ENCODE measurements at places on chromosomes 16 and 17.

- no peak for DNase-seq
These were observed 381.7 kb downstream of the SLC39A11 start for GRCh38 chr17:72710834-72711233.

GRCh38 chr16:85891033-85891775, 7.8 kb upstream of the IRF8 start:
- peak; percentile 34 for DNase-seq

GRCh38 chr17:75922173-75922961, 17.7 kb upstream of the MRPL38 start:
- DNase-seq: no peak

DNA sequence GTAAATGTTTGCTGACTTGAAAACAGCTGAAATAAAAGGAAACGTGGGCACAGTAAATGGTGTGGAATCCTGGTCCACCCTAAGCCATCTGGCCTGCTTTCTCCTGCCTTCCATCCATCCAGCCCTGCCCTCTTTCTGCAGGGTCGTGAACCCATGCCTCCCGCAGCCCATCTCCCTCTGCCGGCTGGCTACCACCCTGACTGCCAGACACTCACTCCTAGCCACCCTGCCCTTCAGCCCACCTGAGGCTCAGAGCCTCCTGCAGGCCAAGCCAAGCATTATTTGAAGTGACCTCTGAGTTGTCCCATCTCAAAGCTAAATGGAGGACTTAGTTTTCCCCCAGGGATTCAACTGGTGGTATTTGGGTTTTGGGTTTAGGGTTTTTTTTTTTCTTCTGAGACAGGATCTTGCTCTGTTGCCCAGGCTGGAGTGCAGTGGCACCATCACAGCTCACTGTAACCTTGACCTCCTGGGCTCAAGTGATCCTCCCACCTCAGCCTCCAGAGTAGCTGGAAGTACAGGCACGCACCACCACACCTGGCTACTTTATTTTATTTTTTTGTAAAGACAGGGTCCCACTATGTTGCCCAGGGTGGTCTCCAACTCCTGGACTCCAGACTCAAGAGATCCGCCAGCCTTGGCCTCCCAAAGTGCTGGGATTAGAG, 8.4 kb downstream of the ZDHHC1 start:
- peak; percentile 51 for DNase-seq

GRCh38 chr16:2715519-2715918, 4.5 kb downstream of the PRSS27 start:
- DNase-seq: peak; percentile 68

DNA sequence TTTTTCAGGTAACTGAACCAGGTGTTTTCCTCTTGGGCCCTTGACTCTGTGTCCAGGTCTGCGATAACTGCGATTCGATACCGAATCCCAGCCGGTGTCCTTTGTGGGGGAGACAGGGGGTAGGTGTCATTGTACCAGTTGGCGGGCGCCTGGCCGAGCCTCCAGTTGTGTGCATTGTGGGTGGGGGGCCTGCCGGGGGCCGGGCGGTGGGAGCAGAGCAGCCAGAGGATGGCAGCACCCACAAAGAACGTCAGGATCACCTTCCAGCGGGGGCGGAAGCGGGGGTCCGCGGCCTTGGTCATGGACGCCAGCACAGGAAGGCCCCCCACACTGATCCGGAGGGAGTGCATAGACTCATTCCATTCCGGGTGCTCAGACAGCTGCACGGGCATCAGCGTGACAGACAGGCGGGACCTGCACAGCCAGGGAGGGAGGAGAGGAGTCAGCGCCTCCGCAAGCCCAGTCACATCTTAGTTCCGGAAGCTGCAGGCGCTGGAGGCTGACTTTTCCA, 12.3 kb downstream of the CANT1 start:
- DNase-seq: no peak

DNA sequence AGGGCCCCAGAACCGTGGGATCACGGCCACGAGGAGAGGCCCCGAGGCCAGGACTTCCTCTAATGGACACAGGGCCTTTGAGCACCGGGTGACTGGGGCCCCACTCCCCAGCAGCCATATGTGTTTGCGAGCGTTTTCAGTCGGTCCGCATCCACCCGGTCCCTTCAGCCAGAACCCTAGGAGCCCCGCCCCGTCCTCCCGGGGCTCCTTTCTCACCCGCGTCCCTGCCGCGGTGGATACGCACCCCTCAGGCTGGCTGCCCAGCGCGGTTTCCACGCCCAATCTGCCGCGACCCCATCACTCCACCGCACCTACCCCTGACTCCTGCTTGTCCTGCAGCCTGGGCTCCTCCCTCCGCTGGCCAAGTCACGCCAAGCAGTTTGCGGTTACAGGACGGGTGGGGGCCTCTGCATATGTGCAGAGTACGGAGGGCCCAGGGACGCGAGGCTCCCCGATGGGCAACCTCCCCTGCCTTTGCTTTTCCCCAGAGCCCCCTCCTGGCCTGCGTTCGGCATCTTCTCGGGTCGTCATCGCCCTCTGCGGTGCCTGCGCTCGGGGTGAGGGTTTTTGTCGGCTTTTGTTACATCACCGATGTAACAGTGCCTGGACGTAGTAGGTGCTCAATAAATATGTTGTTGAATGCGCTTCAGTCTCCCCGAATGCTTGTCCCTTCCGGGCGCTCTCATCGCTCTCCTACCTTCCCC, 1.0 kb upstream of the TTYH2 start:
- peak; percentile 35 for DNase-seq

DNA sequence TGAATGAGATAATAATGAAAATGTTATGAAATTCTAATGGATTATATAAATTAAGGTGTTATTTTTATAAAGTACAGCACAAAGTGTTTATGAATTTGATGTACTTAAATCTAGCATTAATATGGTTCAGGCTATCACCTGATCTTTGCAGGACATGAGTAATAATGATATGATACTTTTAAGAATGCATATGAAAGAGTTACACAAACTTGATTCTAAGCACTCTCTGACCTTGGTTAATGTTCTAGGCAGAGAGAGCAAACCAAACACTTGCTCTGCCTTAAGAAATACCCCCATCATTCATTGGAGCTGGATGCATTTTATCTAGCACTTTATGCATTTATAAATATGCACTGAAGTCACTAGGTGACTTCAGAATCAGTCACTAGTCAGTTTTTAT, 942.2 kb upstream of the CDH8 start:
- no peak for DNase-seq

GRCh38 chr17:32623196-32623595, 136.4 kb downstream of the CDK5R1 start:
- no peak for DNase-seq

GRCh38 chr17:14803826-14804225, 461.3 kb downstream of the PMP22 start:
- DNase-seq: no peak

DNA sequence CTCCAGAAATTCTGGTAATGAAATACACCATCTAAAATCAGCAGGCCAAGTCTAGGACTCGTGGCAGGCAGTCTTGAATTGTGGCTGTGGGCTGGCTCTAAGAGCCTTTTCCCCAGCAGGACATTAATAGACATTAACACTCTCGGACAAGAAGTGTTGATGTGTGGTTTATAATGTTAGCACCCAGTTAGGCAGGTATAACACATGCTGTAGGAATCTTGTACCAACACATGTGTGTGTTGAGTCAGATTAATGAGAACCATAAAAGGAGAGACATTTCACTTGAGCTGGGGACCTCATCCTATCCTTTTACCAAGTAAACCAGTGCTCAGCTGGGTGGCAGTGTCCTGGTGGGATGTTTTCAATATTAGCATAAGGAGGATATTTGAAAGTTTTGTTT, 264.5 kb downstream of the FTO start:
- no peak for DNase-seq

GRCh38 chr17:11855306-11855705, 142.0 kb downstream of the ZNF18 start:
- DNase-seq: no peak

DNA sequence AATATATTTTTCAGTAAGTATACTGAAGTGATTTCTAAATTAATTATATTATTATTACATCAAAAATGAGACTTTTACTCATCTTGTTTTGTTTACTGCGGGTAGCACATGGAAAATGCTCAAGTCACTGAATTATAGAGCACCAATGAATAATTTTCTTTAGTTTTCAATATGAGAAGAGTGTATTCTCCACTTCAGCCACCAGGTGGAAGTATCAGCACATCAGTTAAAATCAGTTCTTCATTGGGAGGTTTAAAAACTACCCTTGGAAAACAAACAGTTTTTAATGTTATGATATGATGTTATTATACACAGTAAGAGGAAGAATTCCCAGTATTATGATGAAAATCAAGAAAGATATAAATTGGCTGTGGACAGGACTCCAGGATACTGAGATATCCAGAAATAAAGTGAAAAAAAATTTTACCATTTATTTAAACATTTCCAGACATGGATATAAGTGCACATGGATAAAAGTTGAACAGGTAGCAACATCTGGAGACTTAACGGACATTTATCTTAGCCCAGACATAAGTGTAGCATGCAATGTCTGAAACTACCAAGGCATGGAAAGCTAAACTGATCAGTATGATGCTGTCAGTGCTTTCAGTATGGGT, 467.3 kb downstream of the KCNJ2 start:
- peak; percentile 30 for DNase-seq

Measured in RPMI8226 (cell line).